Fibroblast of skin of abdomen (primary cell): ENCODE measurements at places on chromosomes 7 and 10.

DNA sequence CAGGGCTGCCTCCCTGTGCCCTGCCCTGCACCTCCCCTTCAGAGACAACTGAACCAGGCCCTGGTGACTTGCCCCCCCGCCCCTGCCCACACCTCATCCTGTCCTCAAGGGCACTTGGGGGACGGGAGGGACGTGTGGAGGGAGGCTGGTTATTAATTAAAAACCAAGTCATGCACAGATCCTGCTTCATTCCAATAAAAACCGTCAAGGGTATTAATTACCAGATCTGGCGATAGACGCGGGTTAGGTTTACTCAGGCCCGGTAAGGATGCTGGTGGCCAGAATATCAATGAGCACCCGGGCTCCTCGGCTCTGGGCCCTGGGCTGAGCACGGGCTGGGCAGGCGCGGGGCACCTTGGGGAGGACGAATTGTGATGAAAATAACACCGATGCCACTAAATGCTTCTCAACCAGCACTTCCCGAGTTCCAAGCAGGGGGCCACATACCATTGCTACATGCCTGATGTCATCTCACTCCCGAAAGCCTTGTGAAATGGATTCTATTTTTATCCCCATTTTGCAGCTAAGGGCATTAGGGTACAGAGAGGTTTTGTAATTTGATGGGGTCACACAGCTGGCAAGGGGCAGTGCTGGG is 24.5 kb upstream of the GTF2IRD1 start:
- DNase-seq = peak; percentile 81

GRCh38 chr7:84611391-84611790 is 416.8 kb upstream of the SEMA3A start:
- no peak for DNase-seq

DNA sequence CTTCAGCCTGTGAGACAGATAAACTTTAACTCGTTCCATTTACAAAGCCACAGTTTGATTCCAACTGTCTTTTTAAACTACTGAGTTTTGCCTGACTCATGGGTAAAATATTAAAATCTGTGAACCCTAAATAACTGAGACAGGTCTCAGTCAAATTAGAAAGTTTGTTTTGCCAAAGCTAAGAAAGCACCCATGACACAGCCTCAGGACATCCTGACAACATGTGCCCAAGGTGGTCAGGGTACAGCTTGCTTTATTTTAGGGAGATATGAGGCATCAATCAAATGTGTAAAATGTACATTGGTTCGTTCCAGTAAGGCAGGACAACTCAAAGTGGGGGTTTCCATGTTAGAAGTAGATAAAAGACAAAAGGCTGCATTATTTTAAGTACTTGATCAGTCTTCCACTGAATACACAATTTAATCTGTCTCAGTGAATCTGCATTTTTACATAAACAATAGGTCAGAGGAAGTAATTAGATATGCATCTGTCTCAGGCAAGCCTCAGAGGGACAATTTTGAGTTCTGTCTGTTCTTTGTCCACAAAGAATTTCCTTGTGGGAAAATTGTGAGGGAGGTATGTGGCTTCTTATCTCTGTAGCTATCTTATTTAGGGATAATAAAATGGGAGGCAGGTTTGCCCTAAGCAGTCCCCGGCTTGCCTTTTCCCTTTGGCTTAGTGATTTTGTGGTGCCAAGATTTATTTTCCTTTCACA is 11.0 kb upstream of the PIP start:
- no peak for DNase-seq

DNA sequence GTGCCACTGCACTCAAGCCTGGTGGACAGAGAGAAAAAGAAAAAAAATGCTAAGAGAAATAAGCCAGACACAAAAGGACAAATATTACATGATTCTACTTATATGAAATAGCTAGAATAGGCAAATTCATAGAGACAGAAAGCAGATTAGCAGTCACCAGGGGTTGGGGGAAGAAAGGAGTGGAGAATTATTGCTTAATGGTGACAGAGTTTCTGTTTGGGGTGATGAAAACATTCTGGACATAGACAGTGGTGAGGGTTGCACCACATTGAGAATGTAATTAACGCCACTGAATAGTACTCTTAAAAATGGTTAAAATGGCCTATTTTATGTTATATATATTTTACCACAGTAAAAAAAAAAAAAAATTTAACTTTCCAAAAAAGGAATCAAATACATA is 6.4 kb upstream of the NT5C2 start:
- no peak for DNase-seq

- DNase-seq = no peak
These were observed 147.2 kb downstream of the MAPK8 start for GRCh38 chr10:48453451-48454301.

DNA sequence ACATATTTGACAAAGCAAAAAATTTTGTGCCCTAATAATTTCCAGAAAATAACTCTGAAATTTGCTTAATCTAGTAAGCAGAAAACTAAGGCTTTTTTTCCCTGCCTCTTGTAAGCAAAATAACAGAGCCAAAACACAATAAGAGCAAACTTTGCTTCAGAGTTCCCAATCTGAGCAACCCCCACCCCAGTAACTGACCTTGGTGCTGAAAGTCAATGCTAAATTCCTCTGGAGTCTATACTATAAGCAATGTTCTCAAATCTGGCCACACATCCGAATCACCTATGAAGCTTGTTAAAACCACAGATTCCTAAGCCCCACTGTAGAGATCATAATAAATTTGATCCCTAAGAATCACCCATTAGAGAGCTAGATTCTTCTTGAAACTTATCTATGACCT is 150.5 kb downstream of the ELAPOR2 start:
- peak; percentile 17 for DNase-seq

DNA sequence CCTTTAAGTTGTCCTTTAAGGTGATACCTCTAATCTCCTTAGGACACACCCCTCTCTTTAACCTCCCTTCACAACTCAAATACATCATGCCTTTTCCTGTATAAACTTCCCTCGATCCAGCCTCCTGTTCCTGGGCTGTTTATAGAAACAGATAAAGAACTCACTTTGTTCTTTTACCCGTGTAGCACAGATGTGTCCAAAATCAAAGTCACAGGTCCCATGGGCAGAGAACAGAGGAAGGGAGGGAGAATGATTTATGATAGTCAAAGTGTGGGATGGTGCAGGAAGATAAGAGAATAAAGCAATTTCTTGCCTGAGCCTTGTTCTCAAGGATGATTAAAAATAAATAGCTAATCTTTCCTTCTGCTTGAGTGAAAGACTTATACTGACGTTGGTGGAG is 50.3 kb upstream of the CABCOCO1 start:
- no peak for DNase-seq

- peak; percentile 45 for DNase-seq
These were observed 348.2 kb upstream of the C7orf33 start for GRCh38 chr7:148242294-148242821.

DNA sequence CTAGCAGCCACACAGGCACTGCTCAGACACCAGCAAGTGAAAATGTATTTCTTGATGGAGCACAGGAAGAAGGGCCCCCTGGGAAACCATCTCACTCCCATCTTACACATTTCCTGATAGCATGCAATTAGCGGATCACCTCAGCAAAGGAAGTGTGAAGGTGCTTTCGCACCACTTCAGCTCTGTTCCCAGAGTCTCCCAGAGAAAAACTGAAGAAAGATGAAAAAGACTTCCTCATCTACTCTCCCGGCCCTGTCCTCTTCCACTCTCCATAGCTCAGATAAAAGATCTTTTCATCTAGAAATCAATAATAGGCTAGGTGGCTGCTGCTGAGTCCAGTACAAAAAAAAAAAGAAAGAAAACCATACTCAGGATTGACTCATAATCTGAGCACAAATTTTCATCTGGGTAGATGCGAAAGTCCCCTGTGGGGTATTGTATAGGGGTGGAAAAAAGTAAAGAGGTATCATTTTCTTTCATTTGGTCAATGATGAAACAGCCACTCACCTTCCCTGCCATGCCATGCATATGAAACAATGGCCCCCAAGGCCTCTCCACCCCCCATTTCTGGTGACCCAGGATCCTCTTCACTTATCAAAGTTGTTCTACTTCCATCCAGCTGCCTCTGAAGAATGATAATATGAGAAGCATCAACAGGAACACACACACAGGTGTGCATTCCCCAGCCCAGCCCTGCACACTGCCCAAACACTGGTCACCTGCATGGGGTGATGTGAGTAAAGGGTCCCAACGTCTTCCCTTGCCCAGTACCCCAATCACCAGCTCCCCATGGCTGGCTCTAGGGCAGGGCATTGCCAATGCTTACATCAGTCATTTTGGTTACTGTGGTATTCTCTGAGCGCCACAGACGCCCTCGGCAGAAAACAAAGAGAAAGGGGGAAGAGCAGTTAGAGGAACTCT is 48.8 kb upstream of the DGKI start:
- DNase-seq = no peak

- no peak for DNase-seq
These were observed 127.5 kb downstream of the VPS50 start for GRCh38 chr7:93359520-93360198.

DNA sequence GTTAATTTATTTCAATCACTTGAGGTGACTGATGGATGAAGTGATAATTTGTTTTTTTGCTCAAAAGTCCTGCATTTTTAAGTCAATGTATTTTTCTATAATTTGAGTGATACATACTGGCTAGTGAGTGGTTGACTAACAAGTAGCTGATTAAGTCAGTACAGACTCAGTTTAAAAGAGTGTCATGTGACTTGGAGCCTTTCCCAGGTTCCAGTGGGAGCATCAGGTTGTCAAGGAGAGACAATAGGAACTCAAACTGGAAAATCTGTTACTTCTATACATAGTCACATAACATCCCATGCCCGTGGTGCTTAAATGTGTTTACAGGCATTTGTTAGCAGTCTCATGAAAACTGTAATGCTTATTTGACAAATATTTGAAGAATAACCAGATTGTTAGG is 154.7 kb downstream of the ANK3 start:
- peak; percentile 50 for DNase-seq

- no peak for DNase-seq
These were observed 4.0 kb downstream of the PTEN start for GRCh38 chr10:87867453-87867852.

DNA sequence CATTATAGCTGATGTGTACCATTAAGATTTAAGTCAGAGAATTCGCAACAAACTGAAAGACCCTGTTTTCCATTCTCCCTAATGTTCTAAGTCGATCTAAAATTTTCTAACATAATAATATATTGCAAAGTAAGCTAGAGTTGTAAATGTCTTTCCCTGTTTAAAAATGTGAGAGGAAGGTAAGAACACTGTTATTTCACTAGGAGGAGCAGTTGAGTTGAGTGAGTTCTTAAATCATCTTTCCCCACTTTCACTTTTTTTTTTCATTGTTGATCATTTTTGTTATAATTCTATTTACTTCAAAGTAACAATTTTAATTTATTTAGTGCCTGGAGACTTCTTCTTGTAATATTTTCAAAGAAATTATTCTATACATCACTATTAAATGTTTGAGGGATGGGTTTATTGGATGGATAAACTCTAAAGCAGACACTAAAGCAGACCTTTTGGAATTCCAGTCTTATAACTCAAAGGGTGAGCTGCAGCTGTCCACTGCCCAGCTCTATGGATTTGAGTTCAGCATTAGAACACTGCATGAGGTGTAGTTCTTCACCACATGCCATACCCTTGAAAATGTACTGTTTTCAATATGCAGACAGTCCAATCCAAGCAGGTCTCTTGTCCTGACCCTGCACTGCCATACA is 181.3 kb upstream of the FZD1 start:
- peak; percentile 41 for DNase-seq

- no peak for DNase-seq
These were observed 112.6 kb downstream of the CPED1 start for GRCh38 chr7:121101083-121101482.

DNA sequence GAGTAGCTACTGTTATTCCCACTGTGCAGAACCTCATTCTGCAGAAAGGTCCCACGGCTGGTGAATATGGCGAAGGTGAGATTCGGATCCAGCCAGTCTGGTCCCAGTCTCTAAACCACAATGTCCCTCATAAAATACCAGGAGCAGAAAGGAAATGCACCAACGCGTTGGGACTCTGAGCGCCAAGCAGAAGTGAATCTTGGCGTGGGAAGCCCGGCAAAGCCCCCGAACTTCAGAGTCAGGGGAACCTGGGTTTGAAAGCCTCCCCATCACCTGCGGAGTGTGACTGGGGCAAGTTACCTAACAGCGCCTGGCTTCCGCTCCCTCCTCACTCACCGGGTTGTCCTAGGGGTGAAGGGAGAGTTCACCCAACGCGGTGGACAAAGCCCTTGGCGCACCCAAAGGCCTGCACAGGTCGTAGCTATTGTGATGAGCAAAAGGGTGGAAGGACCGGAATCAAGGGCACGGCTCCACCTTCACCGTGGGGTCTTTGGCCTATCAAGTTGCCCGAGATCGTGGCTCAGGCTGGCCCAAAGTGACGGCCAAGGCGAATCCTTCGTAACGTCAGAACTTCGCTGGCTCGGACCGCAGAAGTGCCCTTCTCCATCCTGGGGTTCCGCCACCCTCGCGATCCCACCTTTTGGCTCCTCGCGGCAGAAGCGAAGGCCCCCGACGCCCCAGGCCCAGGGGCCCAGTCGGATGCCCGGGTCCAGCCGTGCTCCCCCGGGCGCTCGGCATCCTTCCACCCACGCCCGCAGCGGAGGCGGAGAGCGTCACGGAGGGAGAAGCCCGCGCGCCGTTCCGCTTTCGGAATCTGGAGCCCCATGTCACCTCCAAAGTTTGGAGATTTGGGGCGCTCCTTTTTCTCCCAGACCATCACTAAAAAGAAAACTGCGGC is 811 bp downstream of the RGS10 start:
- DNase-seq = no peak

DNA sequence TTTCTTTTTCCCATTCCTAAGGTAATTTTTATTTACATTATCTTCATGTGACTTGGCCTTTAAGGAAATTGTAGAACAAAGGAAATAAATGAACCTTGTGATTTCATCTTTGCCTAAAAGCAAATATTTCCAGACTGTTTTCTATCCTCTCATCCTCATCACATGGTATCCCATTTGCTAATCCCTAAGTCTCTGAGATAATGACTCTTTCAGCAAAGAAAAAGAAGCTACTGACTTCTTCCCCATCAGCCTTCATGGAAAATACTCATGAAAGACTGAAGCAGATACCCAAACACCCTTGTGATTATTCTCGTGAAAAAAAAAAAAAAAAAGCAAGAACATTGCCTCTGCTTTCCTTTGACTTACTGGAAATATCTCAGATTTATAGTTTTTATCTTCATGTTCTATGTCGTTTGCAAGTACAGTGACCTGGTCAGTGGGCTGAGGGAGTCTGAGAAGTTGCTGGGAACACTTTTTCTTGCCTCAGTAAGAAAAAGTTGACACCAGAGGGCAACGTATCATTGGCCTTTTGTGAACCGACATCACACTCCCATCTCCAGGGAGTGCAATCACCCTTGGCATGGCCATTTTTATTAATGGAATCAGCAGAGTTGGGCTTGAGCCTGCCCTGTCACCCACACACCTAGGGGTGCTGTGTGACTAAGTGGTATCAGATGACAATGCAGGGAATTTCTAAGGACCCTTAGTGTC is 246.0 kb upstream of the KMT2E start:
- no peak for DNase-seq

- DNase-seq = no peak
These were observed 544 bp downstream of the TSPAN33 start for GRCh38 chr7:129144834-129145668.

GRCh38 chr10:33414841-33415240 is 80.4 kb upstream of the NRP1 start:
- no peak for DNase-seq

GRCh38 chr7:14195079-14195478 is 205.6 kb upstream of the ETV1 start:
- DNase-seq = no peak
